Stimulated activated CD8-positive, alpha-beta memory T cell treated with anti-CD3 and anti-CD28 coated beads, Interleukin-15, amount 100 ng/mL, for 48 hours (primary cell): ENCODE measurements at places on chromosomes 4 and X.

DNA sequence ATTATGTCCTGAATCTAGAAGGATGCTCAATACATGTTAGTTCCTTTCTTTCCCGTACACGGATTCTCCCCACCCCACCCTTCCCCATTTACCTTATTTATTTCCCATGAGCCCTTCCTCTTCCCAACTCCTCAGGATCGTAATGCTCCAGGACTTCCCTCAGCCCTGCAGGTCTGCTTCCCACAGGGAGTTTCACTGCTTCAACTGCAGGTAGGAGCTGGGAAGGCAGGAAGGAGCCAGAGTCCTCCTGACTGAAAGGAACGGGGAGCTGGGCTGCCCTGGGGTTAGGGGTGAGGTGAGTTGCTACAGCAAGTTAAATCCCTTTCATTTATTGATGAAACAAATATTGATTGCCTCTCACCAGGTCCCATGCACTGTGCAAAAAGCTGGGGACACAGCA is 33.2 kb downstream of the SAT1 start:
- no peak for DNase-seq

DNA sequence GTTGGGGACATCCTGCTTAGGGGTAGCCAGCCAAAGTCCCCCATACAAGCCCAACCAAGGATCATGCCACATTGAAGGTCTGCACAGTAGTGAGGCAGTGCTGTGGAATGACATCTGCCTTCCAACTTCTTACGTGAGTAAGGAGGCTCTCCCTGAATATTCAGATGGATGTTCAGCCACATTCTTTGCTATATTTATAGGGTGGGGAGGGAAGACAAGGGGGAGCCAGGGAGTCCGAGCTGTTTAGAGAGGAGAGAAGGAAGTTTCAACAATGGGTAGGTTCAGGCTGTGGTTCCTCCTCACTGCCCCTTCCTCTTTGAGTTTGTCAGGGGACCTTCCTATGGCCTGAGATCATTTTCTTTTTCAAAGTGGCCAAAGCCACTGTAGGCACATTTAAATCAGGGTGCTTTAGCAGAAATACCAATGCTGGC is 29.8 kb downstream of the MSN start:
- no peak for DNase-seq

GRCh38 chr4:70976252-70976651 is 17.2 kb upstream of the DCK start:
- no peak for DNase-seq

GRCh38 chr4:11590132-11590531 is 161.4 kb upstream of the HS3ST1 start:
- DNase-seq: no peak

DNA sequence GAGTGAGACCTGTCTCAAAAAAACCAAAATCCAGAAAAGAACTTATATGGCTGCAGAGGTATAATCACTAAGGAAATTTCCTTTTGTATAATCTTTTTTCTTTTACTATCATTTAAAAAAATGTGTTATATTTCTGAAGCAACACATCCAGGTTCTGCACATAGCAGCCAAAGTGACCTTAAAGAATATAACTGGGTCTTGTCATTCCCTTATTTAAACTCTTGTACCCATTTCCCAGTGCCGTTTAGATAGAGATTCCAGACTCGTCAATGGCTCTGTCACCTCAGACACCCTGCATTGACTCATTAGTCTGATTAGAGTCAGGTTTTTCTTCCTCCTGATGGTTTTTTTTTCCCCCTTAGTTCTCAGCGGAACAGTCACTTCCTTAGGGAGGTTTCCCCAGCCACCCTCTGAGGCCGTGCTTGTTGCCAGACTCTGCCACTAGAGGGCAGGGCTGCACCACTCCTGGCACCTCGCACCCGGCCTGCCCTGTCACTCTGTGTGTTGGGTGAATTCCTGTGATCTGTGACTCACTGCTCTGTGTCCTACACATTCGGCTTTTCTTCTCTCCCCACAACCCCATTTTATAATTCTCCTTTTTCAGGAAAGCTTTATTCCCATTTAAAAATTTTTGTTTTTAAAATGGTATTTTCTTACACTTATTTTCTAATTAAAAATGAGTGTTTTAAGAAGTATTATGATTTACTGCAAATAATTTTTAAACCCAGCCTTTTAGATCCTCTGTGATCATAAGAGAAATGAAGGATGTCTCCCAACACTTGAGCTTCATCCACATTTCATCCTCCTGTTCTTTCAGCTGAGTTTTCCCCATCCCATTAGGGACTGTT is 32.1 kb downstream of the HTT start:
- peak; percentile 84 for DNase-seq

DNA sequence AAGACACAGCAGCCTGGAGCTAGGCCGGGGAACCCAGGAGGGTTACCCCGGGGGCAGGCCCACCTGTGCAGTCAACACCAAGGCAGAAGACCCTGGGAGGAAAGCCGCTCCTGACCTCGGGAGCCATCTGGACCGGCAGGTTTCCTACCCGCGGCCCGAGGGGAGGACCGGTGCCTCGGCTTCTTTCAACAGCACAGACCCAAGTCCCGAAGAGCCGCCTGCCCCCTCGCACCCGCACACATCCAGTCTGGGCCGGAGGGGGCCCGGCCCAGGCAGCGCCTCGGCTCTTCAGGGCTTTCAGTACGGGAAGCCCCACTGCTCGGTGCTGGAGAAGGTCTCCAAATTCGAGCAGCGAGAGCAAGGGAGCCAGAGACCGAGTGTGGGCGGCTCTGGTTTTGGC is 157.8 kb downstream of the SOWAHB start:
- DNase-seq: no peak

DNA sequence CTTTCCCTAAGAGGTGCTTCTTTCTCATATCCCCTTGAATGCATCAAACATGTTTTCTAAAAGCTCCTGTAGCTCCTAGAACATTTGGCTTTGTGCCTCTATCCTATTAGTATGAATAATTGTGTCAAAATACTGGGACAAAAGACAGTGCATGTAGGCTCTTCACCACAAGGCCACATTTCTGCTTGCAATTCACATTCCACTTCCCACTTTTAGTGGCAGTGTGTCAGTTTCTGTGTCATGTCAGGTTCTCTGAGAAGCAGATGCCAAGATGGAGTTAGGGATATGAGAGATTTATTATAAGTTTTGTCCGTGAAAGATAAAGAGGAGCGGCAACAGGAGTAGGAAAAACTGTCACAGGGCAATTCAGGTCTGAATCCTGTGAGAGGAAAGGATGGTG is 61.3 kb upstream of the GPRIN3 start:
- no peak for DNase-seq

DNA sequence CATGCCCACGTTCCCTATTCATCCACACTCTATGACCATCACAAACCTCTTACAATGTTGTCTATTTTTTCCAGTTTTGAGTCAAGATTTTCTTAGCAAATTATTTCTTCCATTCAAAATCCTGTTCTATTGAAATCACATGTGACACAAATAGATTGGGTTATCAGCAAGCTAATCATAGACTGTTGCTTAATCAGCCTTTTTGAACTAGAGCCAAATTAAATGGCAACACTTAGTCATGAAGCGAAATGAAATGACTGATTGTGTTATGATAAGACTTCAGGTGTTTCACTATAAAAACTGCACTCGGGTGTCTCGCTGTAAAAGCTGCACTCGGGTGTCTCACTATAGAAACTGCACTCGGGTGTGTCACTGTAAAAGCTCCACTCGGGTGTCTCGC is 890.0 kb upstream of the FRG1 start:
- DNase-seq: no peak

DNA sequence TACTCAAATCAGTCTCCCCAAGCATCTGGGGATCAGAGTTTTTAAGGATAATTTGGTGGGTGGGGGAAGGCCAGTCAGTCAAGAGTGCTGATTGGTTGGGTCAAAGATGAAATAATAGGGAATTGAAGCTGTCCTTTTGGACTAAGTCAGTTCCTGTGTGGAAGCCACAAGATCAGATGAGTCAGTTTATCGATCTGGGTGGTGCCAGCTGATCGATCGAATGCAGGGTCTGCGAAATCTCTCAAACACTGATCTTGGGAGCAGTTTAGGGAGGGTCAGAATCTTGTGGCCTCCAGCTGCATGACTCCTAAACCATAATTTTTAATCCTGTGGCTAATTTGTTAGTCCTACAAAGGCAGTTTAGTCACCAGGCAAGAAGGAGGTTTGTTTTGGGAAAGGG is 17.3 kb upstream of the GLUD2 start:
- DNase-seq: no peak

- DNase-seq: no peak
These were observed 114.2 kb upstream of the MAP3K15 start for GRCh38 chrX:19629541-19629940.

- no peak for DNase-seq
These were observed 80.8 kb upstream of the TLR2 start for GRCh38 chr4:153603258-153603657.

DNA sequence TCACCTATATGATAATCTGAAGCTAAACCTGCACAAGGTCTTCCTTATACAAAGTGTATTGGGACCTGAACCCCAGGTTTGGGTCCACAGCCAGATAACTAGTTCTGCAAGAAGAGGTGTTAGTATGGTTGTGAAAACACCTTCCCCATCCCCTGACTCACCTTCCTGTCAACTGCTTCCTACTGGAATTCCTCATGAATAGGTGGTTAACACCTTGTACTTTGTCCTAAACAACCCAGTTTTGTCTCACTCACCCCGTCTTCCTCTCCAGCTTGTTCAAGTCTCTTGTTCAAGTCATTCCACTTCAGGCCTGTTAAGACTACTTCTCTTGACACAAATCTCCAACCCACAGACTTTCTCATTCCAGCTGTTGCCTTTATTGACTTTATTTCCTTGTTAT is 45.5 kb downstream of the CCNG2 start:
- no peak for DNase-seq
